ENCODE measurements at places on chromosomes 7 and 10.

- no peak overlapping the region for H3K27ac ChIP-seq
- H3K4me3 ChIP-seq: no peak overlapping the region
- no peaks in the 10 kb centered on the region for H3K27me3 ChIP-seq
These were observed 241.4 kb upstream of the ZNF32 start for GRCh38 chr10:43890124-43890523.

DNA sequence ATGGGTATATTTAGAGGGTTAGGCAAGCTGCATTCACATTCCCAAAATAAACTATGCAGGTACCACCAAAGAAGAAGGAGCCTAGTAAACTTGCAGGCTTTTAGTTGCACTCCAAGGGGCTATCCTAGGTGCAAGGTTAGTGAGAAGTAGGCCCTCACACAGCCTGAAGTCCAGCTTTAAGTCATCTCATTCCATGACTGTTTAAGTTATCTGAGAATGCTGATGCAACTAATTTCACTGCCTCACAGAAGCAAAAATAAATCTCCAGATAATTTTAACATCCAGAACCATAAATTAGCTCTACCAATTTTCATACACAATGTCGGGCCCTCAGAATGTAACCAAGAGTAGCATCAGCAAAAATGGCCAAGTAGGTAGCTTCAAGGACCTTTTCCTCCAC lies 34.3 kb upstream of the HHEX start:
- no peak for DNase-seq
- no peaks in the 10 kb centered on the region for H3K4me1 ChIP-seq
- H3K36me3 ChIP-seq: no peaks in the 10 kb centered on the region
- H3K4me3 ChIP-seq: no peak overlapping the region

GRCh38 chr10:121833387-121833786 lies 94.4 kb downstream of the ATE1 start:
- H3K36me3 ChIP-seq: peaks cover 3% of the 10 kb centered on the region
- no peak overlapping the region for H3K4me3 ChIP-seq
- H3K4me1 ChIP-seq: no peaks in the 10 kb centered on the region
- DNase-seq: no peak
- no peak overlapping the region for H3K27ac ChIP-seq
- no peaks in the 10 kb centered on the region for H3K27me3 ChIP-seq

GRCh38 chr10:514137-514671 lies 175.3 kb downstream of the DIP2C start:
- no peaks in the 10 kb centered on the region for H3K36me3 ChIP-seq
- H3K4me3 ChIP-seq: no peak overlapping the region
- peaks cover 8% of the 10 kb centered on the region for H3K4me1 ChIP-seq
- no peaks in the 10 kb centered on the region for H3K27me3 ChIP-seq
- no peak for DNase-seq

DNA sequence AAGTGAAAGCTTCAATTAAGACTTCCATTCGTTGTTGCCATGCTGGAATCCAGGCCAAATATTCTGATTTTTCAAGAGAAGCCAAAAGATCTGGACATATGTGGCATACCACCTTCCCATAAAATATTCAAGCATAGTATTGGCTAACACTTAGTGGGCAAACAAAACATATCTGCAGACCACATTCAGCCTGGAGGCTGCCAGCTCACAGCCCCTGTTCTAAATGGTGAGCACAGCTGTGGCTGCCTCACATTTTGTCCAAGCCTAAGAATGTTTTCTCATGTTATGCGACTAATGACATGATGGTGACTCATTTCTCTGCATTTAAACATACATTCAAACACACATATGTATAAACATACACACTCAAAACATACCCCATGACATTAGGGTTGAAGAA lies 10.6 kb upstream of the CALU start:
- H3K4me1 ChIP-seq: no peaks in the 10 kb centered on the region
- no peak overlapping the region for H3K27ac ChIP-seq
- DNase-seq: no peak
- H3K27me3 ChIP-seq: no peaks in the 10 kb centered on the region
- no peak overlapping the region for H3K4me3 ChIP-seq
- no peaks in the 10 kb centered on the region for H3K36me3 ChIP-seq

GRCh38 chr10:130018265-130018664 lies 54.2 kb upstream of the EBF3 start:
- no peaks in the 10 kb centered on the region for H3K27me3 ChIP-seq
- no peak overlapping the region for H3K27ac ChIP-seq
- no peaks in the 10 kb centered on the region for H3K36me3 ChIP-seq
- H3K4me3 ChIP-seq: no peak overlapping the region
- no peak for DNase-seq
- no peaks in the 10 kb centered on the region for H3K4me1 ChIP-seq

DNA sequence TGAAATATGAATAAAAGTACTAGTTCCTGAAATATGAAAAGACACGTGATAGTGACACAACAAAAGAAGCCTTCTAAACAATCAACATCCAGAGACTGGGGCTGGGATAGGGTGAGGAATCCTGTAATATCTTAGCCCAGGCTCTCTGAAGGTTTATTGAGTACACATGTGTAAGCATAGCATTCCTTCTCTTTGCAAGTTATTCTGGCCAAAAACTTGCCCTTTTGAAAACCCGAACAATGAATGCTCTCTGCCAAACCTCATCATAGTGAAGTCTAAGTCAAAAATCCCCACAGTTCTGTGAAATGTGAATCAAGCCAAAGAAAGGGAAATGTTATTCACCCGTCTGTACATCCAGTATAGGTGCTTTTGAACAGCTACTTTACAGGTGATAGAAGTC lies 11.6 kb downstream of the SEMA3D start:
- H3K36me3 ChIP-seq: no peaks in the 10 kb centered on the region
- DNase-seq: no peak
- no peaks in the 10 kb centered on the region for H3K27me3 ChIP-seq
- H3K4me3 ChIP-seq: no peak overlapping the region
- H3K27ac ChIP-seq: no peak overlapping the region

GRCh38 chr10:132836248-132836831 lies 50.4 kb upstream of the NKX6-2 start:
- no peak overlapping the region for H3K27ac ChIP-seq
- DNase-seq: no peak
- no peaks in the 10 kb centered on the region for H3K36me3 ChIP-seq
